ENCODE measurements at places on chromosomes 5 and 9.

DNA sequence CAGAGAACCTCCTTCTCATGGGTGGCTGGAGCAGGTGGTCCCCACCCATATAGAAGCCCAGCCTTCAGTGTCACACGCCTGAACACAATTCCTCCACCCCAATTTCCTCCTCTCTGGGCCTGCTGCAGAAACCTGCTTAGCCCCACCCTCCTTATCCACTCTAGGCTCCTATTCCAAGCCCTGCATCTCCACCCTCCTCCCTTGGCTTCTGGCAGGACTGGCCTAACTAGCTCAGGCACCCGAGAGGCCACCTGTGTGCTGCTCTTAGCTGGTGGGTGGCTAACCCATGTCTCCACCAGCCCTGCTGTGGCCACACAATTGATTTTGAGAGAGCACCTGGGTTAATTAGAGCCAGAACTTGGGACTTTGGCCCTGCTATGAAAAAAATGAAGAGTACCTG is 77.3 kb upstream of the ATP10B start:
- no peak for DNase-seq

DNA sequence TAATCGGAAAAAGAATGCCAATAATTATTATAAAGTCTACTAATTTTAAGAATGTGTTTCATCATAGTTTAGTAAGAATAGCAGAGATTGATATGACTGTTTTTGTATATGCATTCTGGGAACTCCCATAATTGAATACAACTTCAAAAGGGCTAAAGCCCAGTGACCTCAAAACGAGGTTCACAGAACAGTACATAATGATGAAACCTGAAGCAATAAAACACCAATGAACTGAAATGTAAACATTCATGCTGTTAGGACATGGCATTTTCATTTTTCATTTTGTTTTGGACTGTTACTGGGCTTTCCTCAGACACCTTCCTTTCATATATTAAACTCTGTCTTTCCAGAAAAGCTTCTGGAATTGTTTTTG is 684 bp upstream of the JMY start:
- DNase-seq = peak; percentile 50

GRCh38 chr5:138352071-138352721 is at the start of gene KDM3B:
Gene KDM3B (plus strand): TSS chr5:138352685. CDS start chr5:138352796, 111 bp downstream.
- peak; percentile 97 for DNase-seq

GRCh38 chr5:81925981-81926380 is 45.8 kb upstream of the ATG10 start:
- DNase-seq = no peak

- DNase-seq = no peak
Measured at GRCh38 chr5:82160948-82161347, 117.2 kb downstream of the RPS23 start.

- no peak for DNase-seq
Measured at GRCh38 chr9:97978371-97979130, 4.6 kb upstream of the ANP32B start.
